ENCODE measurements at places on chromosomes 7 and 10.

GRCh38 chr10:44167752-44168151 lies 217.1 kb downstream of the CXCL12 start:
- DNase-seq = no peak

- DNase-seq = no peak
Measured at GRCh38 chr10:31694929-31695837, 233.4 kb downstream of the ARHGAP12 start.

- no peak for DNase-seq
Measured at GRCh38 chr10:61655335-61655851, 7.3 kb upstream of the CABCOCO1 start.

GRCh38 chr10:28971764-28972163 lies 294.4 kb downstream of the BAMBI start:
- no peak for DNase-seq

DNA sequence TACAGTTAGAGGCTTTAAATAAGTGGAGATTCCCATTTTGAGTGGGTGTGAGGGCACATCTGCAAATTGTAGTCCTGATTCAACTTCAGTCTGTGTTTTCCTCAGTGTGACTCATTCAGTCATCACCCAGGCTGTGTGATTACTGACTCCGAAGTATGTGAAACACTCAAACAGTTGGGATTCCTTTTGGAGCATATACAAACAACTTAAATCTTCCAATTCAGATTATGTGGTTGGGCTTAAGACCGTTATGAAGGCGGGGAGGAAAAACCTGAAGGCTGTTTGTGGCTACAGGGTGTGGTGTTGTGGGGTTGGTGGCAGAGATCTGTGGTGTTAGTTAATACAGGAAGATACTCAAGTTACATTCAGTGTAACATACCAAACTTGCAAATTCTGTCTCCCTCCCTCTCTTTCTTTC lies 259.7 kb upstream of the FERD3L start:
- no peak for DNase-seq

- DNase-seq = no peak
Measured at GRCh38 chr7:116095396-116095795, 64.8 kb upstream of the TFEC start.

- DNase-seq = no peak
Measured at GRCh38 chr10:77182803-77183202, 454.8 kb downstream of the KCNMA1 start.

DNA sequence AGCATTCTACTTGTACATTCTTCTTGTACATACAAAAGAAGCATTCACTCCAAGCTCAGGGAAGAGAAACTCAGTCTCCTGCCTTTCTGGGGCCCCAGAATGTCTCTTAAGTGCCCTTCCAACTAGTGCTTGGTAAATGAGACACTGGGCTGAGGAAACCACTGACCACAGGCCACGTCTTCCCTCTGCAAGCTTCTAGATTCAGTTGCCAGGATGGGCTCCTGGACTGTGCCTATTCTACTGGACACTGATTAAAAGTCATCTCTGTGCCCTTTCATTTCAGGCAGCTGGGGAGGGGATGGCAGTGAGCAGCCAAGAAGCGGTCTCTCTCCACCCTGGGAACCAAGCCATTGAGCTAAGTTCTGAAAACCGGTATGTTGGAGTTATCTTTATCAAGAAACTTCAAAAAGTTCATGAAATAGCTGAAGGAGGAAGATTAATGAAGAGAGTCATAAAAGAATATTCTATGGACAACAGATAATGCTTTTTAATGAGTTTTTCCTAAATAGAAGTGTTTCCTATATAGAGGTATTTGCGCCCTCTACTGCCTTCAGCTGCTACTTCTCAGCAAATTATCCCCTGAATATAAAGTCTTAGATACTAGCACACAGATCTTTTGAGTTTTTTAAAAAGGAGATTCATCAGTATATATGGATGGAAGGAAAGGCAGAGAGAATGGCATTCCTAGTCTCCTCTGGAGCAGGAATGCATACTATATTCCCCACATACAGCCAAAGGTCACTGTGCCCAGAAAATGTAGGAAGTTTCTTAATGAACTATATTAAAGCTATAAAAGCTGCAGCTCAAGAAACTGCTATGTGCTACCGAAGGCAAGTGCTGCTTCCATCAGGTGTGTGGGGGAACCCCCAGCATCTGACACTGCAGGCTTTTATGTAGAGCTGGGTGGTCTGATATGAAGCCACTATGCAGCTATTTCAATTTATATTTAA lies 8.4 kb upstream of the IFIT1B start:
- no peak for DNase-seq

- DNase-seq = no peak
Measured at GRCh38 chr10:34113504-34114225, 701.4 kb downstream of the PARD3 start.

DNA sequence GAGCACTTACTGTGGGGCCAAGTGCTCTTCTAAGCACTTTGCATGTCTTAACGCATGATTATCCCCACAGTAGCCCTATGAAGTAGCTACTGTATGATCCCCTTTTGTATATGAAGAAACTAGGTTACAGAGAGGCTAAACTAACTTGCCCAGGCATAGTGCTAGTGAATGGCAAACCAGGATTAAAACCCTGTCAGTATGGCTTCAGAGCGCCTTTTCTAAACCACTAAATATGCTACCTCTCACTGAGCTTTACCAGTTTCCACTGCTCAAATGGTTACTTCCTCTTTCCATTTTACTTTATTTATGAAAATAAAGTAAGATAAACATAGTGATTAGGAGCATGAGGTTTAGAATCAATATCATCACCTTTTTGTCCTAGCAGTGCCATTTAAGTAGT lies 73.6 kb downstream of the PODXL start:
- DNase-seq = no peak

GRCh38 chr7:26440233-26441001 lies 148.8 kb downstream of the SNX10 start:
- DNase-seq = no peak

- no peak for DNase-seq
Measured at GRCh38 chr7:1197997-1198625, 34.6 kb upstream of the UNCX start.

- DNase-seq = no peak
Measured at GRCh38 chr10:130138479-130138866, 2.3 kb downstream of the GLRX3 start.

DNA sequence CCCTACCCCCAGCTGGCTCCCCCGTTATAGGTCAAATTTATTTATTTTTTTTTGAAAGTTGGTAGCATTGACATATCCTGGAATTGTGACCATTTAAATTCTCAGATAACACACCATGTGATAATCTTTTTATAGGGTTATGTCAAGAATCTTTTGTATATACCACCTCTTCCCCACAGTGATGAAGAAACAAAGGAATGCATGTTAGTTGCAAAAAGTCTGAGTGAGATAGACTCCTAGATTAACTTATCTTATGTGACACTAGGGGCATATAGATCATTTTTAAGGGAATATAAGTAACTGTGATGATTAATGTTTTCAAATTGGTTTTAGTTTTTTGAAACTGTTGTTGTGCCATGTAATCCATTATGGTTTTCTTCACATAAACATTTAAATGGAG lies 68.3 kb downstream of the MLLT10 start:
- no peak for DNase-seq

- DNase-seq = no peak
Measured at GRCh38 chr7:37510043-37510634, 61.5 kb upstream of the ELMO1 start.

DNA sequence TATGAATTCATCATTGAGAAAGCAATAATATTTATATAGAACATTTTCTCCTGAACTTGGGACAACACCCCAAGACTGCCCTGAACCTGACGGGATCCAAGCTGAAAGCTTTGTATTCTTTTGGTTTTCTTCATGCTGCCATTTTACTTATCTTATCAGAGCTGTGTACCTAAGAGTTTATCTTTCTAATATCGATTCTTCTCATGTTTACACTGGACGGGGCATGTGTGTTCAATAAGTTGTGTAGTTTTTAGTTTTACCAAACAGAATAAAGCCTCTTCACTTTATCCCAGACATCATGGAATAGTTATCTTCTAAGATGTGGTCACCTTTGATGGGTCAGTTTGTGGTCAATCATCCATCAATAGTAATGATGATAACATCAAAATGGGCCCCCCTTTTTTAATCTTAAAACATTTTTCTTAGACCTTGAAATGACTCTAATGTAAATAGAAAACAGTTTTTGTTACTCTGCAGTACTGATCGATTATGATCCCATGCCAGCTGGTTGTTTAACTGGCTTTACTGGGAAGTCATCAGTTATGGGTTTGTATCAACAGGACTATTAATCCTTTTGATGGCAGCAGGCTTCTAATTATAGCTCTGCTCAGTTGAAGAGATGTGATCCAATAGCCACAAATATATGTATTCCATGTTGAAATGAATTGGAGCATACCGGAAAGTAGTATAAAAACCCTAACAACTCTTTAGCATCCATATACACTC lies 446.1 kb downstream of the KCNMA1 start:
- DNase-seq = no peak

GRCh38 chr10:99648717-99649116 lies 10.6 kb upstream of the ENTPD7 start:
- DNase-seq = no peak

- no peak for DNase-seq
Measured at GRCh38 chr10:123462756-123463155, 203.4 kb upstream of the GPR26 start.
